ENCODE measurements at places on chromosomes 2 and 18. TPM values are rescaled to one million over a fixed set of nuclear protein-coding genes. Genes with fewer than 3 reads are reported as not detected.

DNA sequence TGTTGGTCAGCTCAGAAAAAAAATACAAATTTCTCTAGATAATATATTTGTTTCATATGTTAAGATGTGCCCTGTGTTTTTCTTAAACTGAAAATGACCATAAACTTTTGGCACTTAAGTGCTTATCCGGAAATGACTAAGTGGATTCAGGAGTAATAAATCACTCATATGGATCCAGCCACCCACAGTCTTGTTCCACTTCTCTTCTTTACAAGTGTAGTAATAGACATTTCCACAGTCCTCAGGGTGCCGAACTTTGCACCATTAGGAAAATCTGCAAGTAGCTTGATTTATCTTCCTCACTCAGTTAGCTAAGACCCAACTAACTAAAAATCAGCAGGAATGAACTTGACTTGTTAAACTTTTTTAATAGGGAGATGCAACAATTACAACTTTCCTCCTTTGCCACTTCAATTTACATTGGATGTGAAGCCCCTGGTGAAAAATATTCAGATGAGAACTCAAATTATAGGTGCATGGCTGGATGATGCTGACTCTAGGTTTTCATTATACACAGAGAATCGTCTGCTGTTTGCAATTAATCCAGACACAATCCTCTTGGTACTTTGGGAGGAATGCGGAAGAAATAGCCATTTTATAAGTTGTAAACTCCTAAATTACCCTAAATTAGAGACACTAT lies 322.5 kb downstream of the ARHGAP15 start:
- DNase-seq = peak; percentile 81

GRCh38 chr2:63855418-63856302 lies 14.0 kb downstream of the UGP2 start:
- DNase-seq = no peak

- no peak for DNase-seq
These were observed 27.2 kb downstream of the SERPINB8 start for GRCh38 chr18:63997041-63997440.

- peak; percentile 49 for DNase-seq
These were observed 10.2 kb upstream of the THNSL2 start for GRCh38 chr2:88159955-88160415.

- no peak for DNase-seq
These were observed 16.8 kb downstream of the PPP1CB start for GRCh38 chr2:28768422-28768821.

DNA sequence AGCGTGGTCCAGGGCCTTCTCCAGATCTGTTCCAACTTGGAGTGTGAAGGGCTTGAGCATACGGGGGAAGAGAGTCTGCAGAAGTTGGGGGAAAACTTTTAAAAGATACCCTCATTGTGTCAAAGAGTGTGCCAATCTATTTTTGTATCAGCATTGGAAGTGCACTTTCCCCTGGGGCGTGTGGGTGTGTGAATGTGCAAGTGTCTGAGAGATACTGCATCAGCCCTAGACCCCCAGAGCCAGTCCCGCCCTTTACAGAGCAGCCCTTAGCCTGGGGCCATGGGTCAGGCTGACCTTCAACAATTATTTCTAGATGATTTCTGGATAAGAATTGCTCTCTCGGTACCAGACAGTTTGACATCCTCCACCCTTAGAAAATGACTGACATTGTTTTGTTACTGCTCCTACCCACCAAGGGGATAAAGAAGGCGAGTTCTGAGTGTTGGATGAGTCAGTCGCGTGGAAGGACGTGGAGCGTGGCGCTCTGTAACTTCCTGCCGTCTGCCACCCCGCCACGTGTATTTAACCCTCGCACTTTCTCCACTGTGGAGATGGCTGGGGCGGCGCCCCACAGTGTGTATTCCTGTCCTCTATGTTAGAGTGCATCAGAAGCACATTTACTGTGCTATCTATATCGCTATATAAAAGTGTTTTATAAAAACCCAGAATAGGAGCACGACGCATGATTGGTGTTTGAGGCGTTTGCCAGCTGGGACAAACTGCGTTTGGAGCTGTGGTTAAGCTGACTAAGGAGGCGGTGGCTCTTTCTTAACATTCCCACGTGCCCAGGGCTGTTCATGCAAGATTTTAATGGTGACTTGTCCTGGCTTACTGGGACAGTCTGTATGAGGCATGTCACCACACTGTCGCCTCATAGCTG lies 122.6 kb downstream of the CABLES1 start:
- peak; percentile 33 for DNase-seq

DNA sequence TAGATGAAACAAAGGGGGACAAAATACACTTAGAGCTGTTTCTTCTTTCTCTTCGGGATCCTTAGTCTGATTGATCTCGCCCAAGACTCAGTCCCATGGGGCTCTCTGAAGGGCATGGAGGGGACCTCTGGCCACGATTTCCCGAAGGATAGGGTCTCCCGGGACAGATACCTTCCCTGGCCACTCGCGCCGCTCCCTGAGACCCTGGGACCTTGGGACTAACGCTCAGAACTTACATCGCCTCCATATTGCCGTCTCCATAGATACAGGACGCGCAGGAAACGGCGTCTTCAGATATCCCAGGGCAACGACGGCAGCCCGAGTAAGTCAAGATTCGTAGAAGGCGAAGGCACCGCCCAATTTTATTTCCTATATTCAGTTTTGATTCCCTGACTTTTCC lies at the start of gene CFAP65:
TSS of gene CFAP65 (minus strand) at position 265 of the 400 bp plus-strand sequence. CDS start 2,468 bp downstream, outside the sequence.
- peak; percentile 40 for DNase-seq

GRCh38 chr18:42404151-42404550 lies 449.1 kb downstream of the PIK3C3 start:
- DNase-seq = no peak

- DNase-seq = no peak
These were observed 24.5 kb upstream of the SMAD7 start for GRCh38 chr18:48975120-48975816.

- no peak for DNase-seq
These were observed 17.5 kb upstream of the PKDCC start for GRCh38 chr2:42030200-42030759.

- DNase-seq = no peak
These were observed 105.0 kb upstream of the ALK start for GRCh38 chr2:30026091-30027055.

DNA sequence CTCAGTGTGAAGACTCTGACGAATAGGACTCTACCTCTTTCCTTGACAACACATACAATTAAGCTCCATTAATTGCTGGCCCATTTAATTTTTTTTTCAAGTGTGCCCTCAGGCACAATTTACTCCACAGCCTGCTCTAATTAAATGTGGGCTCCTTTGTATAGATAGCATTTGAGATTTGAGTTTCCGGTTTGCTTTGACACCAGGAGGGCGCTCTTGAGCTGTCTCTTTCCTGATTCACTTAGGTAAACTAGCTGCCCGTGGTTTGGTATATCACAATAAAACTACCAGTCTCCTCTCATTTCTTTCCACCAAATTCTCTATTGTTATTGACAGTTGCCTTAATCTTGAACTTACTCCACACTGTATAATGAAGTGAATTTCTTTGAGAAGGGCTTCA lies 666.0 kb downstream of the DSC3 start:
- DNase-seq = no peak

DNA sequence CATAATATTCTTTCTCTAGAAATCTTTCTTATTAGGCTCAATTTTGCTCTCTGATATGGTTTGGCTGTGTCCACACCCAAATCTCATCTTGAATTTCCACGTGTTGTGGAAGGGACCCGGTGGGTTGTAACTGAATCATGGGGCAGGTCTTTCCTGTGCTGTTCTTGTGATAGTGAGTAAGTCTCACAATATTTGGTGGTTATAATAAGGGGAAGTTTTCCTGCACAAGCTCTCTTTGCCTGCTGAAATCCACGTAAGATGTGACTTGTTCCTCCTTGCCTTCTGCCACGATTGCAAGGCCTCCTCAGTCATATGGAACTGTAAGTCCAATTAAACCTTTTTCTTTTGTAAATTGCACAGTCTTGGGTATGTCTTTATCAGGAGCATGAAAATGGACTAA lies 73.8 kb downstream of the CAVIN2 start:
- no peak for DNase-seq

GRCh38 chr18:43751203-43751602 lies 473.9 kb upstream of the SYT4 start:
- no peak for DNase-seq

DNA sequence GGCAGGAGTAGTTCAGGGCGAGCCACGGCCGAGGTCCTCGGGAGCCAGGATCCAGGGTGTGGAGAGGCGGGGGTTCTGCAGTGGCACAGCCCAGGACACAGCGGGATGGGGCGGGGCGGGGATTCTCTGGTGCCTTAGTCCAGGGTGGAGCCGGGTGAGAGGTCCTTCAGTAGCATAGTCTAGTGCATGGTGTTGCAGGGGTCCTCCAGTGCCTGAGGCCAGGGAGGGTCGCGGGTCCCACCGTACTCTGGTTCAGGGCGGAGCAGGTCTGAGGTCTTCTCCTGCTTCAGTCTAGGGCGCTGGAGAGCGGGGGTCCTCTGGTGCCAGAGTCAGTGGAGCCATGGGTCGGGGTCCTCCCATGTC lies 131.1 kb downstream of the CCDC74A start:
- DNase-seq = no peak

DNA sequence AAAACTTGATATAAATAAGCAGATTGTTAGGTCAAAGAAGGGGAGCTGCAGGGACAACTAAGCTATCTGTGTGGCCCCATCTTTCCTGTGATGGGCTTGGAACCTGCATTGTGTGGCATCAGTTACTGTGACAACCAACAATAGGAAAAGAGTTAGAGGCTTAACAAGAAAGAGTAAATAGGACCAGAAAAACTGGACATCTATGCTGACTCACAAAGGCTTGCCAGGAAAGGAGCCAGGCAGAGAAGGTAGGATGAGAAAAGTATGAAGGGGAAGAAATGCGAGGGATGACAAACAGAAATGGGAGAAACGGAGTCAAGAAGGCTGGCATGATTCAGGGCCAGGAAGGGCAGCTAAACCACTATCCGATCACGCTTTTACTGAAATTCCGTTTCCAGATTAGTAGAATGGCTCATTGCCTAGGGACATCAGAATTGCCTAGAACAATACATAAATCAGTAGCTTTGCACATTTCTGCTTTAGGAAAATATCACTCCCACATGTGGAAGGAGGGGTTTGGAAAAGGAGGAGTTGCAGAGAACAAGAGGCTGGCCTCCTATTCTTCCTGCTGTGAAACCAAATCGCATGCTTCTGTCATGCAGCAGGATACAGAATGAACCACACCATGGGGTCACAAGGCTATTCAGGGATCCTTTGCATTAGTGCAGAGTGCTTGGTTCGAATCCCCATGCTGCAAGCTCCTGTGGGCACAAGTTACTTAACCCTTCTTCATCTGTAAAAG lies 7.3 kb downstream of the PLA2R1 start:
- DNase-seq = peak; percentile 64

DNA sequence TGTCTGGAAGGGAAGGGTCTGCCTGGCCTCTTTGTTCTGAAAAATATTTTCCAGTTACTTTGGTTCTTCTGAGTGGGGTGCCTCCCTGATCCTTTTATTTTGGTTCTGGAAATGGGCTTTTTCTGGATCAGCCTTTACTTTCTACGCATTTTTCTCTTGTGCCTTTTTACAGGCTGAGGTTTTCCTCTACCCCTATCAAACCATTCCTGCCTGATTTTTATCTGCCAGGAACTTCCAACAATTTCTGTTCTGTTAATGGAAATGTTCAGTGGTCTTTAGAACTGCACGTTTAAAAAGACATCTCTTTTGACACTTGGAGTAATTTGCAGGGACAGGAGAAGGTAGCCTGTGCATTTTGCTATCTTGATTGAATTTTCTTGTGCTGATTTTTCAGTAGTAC lies 113.8 kb downstream of the ARHGAP28 start:
- DNase-seq = no peak

DNA sequence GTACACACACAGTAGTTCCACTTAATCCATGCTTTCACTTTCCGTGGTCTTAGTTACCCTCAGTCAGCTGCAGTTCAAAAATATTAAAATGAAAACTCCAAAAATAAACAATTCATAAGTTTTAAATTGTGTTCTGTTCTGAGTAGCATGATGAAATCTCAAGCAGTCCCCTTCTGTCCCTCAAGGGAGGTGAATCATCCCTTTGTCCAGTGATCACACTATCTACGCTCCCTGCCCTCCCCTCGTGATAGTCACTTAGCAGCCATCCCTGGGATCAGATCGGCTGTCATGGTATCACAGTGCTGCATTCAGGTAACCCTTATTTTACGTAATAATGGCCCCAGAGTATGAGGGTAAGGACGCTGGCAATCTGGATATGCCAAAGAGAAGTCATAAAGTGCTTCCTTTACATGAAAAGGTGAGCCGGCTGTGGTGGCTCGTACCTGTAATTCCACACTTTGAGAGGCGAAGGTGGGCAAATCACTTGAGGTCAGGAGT lies 5.8 kb upstream of the RTN4 start:
- no peak for DNase-seq

- DNase-seq = no peak
These were observed 78.6 kb upstream of the LDLRAD4 start for GRCh38 chr18:13139885-13140450.

DNA sequence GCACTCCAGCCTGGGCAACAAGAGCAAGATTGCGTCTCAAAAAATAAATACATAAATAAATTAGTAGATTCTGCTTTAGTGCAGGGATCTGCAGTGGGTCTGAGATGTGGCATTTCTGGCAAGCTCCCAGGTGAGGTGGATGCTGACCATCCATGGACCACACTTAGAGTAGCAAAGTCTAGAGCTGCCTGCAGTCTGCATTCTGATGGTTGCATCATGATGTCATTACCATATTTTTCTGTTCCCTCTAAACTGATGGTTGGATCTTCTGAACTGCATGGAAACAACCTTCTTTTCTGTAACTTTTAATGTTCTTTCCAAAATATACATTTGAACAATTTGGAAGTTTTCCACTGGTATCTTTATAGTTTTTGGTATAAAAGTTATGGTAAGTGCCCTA lies 42.9 kb downstream of the MYL12B start:
- DNase-seq = no peak

GRCh38 chr2:54665436-54665856 lies 58.0 kb upstream of the EML6 start:
- DNase-seq = peak; percentile 76

- DNase-seq = no peak
These were observed 81.5 kb downstream of the ZNF407 start for GRCh38 chr18:74679006-74679678.

GRCh38 chr2:179853108-179853507 lies 8.3 kb downstream of the ZNF385B start:
- no peak for DNase-seq

- DNase-seq = peak; percentile 75
These were observed 134.1 kb upstream of the ITGB6 start for GRCh38 chr2:160334028-160334741.

GRCh38 chr2:154537843-154538450 lies 160.5 kb upstream of the KCNJ3 start:
- DNase-seq = no peak

- no peak for DNase-seq
These were observed 72.7 kb upstream of the REV1 start for GRCh38 chr2:99562516-99562915.

- DNase-seq = peak; percentile 83
These were observed 108.6 kb downstream of the MAP4K4 start for GRCh38 chr2:101806123-101806522.

CYRIA gene
- 9.3 TPM for polyA plus RNA-seq

LRATD1 gene
- polyA plus RNA-seq = not detected

PDCL3 gene
- polyA plus RNA-seq = 12.7 TPM

NEU2 gene
- polyA plus RNA-seq = not detected

TRIM43 gene
- polyA plus RNA-seq = not detected

CCDC74B gene
- polyA plus RNA-seq = 4.6 TPM

TMEM169 gene
- not detected for polyA plus RNA-seq

ANKRD23 gene
- polyA plus RNA-seq = 1.7 TPM

KYNU gene
- polyA plus RNA-seq = 0.04 TPM

Data from endothelial cell of umbilical vein (primary cell).